ENCODE measurements at places on chromosomes 5 and 9.

GRCh38 chr9:132069046-132069898, 10.4 kb downstream of the MED27 start:
- no peak for DNase-seq

DNA sequence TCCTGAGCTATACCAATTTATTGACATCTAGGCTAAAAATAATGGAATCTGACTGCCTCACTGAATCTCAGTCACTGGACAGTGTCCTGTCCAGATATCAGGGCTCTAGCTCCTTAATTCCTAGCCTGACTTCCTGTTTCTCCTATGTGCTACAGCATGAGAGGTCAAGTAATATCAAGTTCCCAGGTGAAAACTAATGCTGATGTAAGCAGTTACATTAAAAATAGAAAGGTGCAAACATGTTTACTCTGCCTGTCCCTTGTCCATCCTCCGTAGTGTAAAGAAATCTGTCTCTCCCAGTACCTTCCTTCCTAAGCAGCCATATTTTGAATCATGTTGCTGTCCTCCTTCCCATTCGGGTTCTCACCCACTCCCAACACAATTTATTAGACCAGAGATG, 145.9 kb upstream of the GHR start:
- no peak for DNase-seq

GRCh38 chr5:14286574-14287421, 143.7 kb downstream of the TRIO start:
- no peak for DNase-seq

- DNase-seq: no peak
Measured at GRCh38 chr5:172303572-172304335, 20.2 kb upstream of the UBTD2 start.

- no peak for DNase-seq
Measured at GRCh38 chr5:116452774-116453368, 121.8 kb downstream of the SEMA6A start.

DNA sequence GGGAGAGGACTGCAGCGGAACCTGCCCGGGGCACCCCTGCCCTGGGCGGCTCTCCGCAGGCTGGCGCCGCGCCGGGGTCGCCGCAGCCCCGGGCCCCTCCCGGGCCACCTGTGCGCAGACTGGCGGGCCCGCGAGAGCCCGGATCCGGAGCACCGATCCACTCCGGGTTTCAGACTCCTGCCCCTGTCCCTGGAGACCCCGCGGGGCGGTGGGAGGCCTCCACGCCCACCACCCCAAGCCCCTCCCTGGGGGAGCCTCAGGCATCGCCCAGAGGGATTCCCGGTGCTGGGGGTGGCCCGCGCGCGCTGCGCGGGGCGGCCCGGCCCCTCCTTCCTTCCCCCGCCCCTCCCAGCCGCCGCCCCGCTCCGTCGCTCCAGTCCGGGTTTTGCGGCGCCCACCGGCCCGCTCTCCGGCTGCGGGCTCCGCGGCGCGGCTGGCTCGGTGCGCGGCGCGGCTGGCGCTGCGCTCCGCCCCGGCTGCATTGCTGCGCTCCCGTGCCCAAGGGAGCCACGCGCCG, at the start of gene UNC5A:
UNC5A (plus strand) TSS at position 479 of the 517 bp plus-strand sequence. CDS start 192 bp downstream, outside the sequence.
- peak; percentile 86 for DNase-seq

GRCh38 chr5:40787986-40788385, 10.2 kb downstream of the PRKAA1 start:
- DNase-seq: no peak

DNA sequence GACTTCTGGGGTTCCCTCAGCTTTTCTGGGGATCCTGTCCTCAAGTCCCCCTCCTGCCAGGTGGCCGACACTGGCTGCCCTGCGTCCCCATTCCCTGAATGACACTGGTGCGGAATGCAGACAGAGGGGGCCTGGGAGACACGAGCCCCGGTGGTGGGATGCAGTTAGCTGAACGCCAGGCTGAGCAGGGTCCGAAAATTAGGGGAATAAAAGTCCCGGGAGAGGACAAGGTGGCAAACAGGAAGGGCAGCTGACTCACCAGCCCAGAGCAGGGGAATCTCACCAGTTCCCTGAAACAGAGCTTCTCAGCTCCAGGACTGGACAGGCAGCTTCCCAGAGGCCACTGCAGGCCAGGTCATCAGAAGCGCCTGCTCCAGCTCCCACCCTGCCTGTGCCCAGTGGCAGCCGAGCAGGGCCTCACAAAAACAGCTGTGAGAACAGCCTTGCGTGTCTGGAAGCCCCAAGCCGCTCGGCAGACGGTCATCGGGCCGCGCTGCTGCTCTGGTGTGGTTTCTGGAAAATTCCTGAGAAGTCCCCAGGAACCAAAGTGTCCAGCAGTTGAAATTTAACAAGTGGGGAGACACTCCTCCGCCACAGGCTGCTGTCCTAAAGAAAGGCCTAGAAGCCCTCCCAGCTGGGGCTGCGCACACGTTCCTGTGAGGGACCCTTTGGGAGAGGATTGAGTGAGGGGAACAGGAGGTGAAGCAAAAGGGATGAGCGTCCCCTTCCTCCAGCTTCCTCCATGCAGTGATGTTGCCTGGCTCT, 47.6 kb upstream of the EXOC3 start:
- DNase-seq: peak; percentile 47

GRCh38 chr5:176823869-176824412, 13.6 kb downstream of the UNC5A start:
- DNase-seq: no peak

DNA sequence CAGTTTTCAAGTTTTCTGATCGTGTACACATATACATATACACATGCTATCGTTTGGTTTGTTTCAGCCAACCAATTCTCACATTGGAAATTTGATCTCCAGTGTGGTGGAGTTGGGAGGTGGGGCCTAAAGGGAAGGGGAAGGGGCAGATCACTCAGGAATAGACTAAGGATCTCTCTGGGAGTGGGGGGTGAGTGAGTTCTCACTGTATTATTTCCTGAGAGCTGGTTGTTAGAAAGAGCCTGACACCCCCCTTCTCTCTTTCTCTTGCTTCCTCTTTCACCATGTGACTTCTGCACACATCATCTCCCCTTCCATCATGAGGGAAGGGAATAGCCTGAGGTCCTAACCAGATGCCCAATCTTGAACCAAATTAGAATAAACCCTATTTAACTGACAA, 551.7 kb downstream of the MAT2B start:
- no peak for DNase-seq

DNA sequence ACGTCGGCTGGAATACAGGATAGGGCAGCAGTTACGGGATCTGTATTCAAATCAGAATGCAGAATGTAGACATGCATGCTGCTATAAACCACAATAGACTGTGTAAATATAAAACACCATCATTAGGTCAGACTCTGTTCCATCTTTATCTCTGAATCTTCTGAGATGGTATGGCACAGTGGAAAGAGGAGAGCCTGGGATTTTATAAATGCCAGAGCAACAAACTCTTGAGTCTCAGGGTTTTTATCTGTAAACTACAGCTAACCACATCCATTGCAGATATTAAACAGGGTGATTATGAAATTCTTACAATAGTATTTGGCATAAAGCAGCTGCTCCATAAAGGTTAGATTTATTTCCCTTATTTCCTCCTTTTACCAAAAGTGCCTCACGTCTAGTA, 108.7 kb downstream of the ZDHHC21 start:
- DNase-seq: no peak

DNA sequence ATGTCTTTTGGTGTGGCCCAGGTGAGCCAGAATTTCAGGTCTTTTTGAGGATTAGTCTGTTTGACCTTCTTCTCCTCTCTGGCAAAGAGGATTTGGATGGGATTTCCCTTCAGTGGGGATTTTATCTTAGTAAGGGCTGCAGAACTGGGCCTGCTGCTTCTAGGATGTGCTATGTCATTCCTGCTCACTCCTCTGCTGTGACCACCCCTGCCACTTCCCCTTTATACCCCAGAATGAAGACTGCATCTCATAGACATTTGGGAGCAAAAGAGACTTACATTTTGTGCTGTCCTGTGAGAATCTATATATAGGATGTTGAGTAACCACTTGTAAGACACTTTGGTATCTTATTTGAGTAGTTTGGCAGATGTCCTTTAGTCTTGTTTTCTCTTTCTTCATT, 76.2 kb downstream of the ARHGAP26 start:
- DNase-seq: no peak

- DNase-seq: no peak
Measured at GRCh38 chr5:3891113-3891512, 295.5 kb downstream of the IRX1 start.

DNA sequence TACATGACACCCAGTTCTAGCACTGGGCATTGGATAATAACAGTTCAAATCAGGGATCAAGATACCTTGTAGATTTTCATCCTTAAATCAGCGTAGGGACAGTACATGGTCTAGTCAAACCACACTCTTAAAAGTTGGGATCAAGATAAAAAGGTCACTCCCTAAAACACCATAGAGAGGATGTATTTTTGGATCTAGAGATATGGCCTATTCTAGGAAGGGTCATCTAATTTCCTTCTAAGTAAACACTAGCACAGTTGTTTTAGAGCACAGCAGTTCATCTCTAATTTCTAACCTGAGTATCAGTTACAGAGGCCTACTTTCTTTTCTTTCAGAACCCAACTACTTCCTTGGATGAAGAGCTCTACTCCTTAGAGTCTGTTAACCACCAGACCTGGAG, 166.4 kb upstream of the GRIN3A start:
- no peak for DNase-seq

- DNase-seq: no peak
Measured at GRCh38 chr5:42951293-42951840, 88.8 kb downstream of the ANXA2R start.

GRCh38 chr5:123132316-123132715, 43.3 kb downstream of the PRDM6 start:
- no peak for DNase-seq

GRCh38 chr5:123186771-123187170, 97.7 kb downstream of the PRDM6 start:
- DNase-seq: peak; percentile 65

DNA sequence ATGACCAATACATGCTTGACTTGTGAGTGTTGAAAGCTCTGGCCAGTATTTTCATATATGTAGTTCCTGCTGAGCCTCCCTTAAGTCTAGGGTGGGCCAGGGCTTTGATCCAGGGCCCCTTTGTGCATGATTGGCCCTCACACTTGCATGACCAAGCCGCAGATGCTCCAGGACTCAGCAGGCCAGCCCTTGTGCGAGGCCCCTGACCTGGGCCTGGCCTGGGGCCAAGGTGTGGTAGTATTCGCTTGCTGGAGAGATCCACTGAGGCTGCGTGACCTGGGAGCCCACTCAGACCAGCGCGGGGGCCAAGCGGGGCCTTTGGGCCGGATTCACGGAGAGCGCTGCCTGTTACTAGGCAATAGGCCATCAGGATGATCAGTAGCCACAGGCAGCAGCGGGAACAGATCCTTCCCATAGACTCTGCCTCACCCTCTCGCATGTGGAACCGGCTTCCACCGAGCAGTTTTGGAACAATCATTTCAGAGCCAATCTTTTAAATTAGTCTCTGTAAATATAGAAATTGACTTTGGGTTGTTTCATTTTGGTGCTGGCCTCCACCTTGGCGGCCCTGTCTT, 79.0 kb upstream of the PTCH1 start:
- DNase-seq: no peak

GRCh38 chr9:14211564-14211963, 102.4 kb downstream of the NFIB start:
- no peak for DNase-seq

DNA sequence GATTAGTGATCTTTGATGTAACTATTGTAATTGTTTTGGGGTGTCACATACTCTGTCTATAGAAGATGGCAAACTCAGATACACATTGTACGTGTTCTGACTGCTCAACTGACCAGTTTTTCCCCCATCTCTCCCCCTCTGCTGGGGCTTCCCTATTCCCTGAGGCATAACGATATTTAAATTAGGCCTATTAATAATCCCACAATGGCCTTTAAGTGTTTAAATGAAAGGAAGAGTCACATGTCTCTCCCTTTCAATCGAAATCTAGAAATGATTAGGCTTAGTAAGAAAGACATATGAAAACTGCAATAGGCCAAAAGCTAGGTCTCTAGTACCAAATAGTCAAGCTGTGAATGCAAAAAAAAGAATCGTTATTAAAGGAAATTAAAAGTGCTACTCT, 265.6 kb downstream of the TMEM232 start:
- DNase-seq: no peak

DNA sequence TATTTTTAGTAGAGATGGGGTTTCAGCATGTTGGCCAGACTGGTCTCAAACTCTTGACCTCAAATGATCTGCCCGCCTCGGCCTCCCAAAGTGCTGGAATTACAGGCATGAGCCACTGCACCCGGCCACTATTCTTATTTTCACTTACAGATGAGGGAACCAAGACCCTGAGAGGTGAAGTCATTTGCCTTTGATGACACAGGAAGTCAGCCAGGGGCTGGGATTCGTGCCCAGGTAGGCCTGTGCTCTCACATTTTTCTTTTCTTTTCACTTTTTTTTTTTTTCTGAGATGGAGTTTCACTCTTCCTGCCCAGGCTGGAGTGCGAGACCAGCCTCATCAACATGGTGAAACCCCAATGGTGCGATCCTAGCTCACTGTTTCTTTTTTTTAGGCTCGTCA, 22.2 kb downstream of the ENG start:
- DNase-seq: no peak

DNA sequence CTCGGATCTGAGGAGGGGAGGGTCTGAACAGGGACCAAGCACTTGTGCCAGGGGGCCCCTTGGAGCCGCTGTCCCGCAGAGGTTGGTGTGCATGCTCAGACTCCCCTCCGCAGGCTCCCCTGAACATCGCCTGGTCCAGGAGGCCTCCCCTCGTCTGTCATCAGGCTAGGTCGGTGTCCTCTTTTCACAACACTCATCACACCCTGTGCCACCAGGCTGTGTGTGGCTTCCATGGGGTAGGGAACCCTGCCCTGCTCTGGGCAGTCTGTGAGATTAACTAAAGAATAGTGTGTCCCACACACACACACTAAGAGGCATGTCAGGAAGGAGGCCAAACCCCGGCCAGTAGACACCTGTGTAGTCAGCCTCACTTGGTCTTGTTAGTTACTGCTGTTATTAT, 119.3 kb downstream of the C5orf15 start:
- DNase-seq: no peak

GRCh38 chr5:73328640-73329039, 119.9 kb downstream of the FOXD1 start:
- no peak for DNase-seq

- DNase-seq: no peak
Measured at GRCh38 chr5:57777174-57777581, 294.6 kb upstream of the ACTBL2 start.

DNA sequence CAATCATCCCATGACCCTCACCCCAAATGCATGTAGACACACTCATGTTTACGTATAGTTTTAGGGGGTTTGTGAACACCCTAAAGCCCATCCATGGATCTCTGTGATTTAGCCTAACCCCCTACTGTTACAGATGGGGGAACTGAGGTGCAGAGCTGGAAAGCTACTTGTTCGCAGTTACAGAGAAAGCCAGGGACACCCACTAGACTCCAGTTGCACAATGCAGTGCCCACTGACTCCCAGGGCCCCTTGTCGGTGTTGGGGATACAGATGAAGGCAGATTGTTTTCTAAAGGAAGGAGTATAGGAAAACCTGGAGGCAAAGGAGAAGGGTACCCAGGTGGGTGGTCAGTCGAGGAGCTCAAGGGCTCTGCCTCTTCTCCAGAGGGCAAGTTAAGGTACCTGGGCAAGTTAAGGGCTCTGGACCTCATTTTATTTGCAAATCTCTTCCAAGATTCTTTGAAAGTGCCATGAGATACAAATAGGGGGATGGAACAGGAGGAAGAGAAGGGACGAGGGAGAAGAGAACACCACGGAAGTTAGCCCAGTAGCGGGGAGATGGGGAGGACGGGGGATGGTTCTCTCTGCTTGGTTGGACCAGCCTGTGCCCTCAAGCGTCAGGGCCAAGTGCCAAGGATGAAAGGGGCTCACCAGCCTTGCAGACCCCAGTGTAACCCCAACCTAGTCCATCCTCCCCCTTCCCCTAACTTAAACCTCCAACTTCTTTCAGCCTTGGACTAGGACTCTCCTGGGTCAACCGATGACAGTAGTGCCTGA, 958 bp downstream of the MYOZ3 start:
- DNase-seq: no peak

Data from eye (tissue), 1 donor.